ENCODE measurements at places on chromosomes 1 and 21.
A peak's percentile ranks its signal among the peaks of the same experiment; 100 is the strongest.

DNA sequence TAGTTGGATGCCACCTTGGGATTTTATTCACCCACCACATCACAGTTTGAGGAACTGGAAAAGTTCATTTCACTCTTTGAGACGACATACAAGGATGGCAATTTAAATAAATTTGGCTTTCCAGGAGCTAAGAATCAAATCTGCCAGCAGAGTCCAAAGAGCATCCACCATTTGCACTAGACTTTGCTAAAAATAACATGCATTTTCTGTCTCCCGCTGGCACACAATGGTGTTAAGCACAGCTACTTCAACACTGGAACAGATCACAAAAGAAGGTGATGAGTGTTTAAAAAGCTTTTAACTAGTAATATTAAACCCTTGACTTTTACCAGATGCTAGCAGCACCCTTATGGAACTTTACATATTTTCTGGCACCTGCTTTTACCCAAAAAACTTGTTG, 44.6 kb downstream of the MAEL start:
- no peak for DNase-seq

- DNase-seq: peak; percentile 76
These were observed 6.7 kb upstream of the FAM167B start for GRCh38 chr1:32240140-32240951.

GRCh38 chr1:200542162-200542561, 78.4 kb downstream of the KIF14 start:
- no peak for DNase-seq

DNA sequence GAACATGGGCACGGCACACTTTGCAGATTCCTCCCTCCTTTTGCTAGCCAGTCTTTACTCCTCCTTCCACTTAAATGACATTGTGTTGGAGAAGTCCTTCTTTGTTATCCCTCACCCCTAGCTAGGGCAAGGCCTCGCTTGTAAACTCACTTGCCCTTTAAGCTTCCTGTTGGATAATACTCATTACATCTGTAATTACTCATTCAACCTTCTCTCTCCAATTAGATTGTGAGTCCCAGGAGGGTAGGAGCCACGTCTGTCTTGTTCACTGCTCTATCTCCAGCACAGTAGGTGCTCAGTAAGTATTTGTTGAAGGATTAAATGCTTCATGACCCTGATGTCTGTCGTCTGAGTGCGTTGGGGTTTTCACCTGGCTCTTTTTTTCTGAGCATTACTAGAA, 98.7 kb upstream of the USP24 start:
- DNase-seq: peak; percentile 39

DNA sequence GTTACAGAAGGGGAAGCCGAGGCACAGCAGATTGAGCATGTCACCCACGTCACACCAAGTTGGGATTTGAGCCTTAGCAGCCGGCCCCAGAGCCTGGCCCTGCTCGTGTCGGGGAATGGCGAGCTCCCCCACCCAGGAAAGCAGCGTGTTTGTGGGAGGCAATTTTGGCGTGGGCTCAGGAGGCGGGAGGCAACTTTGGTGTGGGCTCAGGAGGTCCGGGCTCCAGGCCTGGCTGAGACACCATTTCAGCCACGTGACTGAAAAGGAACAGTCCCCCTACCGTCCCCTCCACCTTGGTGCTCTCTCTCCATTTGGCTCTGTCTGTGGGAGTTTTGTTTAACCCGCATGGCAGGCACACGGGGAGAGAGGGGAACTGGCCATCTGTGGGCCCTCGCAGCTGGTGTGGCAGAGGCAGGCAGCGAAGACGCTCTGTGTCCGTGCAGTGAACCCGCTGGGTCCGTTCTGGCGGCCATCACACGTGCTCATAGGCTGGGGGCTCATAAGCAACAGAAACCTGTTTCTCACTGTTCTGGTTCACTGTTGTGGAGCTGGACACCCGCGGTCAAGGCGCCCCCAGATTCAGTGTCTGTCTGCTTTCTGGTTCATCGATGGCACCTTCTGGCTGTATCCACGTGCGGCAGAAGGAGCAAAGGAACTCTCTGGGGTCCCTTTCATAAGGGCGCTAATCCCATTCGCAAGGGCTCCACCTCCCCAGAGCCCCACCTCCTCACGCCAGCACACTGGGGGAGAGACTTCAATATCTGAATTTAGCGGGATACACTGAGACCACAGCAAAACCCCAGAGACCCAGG, 110.2 kb downstream of the CRYAA start:
- DNase-seq: no peak

DNA sequence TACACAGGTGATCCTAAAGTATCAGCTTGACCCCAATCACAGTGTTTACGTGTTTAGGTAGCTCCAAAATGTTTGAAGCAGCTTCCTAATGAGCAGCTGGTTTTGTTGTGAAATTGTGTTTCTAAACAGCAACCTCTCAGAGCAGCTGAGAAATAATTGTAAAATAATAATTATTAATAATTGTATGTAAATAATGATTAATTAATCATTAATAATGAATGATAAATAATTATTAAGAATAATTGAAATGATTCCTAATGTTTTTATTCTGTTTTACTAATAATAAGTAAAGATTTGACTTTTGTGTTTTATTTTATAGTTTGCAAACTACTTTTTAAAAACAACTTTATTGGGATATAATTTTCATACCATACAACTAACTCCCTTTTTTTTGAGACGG, 182.2 kb downstream of the URB2 start:
- DNase-seq: no peak

DNA sequence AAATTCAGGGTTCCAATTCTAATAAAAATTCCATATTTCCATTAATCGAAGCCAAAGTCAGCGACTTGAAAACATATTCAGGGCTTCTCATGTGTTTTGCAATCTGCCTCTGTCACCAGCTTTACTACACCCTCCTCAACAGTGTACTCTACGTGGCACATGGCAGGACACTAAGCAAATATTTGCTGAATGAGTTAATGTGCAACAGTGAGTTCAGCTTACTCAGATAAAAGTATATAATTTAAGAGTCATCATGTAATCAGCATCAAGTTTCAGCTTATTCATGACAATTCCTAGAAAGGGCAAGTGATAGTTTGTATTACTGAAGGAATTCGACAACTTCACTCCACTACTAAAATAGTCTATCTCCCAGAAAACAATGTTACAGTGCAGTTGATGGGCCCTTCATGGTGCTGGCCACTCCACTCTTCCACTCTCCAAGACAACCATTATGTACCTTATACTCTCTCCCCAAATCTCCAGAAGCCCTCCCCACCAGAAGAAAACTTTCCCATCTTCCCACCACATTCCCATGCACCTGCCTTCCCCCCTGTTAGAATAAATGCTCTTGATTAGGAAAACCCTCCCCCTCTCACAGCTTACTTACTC, 97.3 kb downstream of the TTLL7 start:
- no peak for DNase-seq

GRCh38 chr1:68329096-68329835, 96.9 kb upstream of the WLS start:
- no peak for DNase-seq

- no peak for DNase-seq
These were observed 151.6 kb downstream of the C1orf94 start for GRCh38 chr1:34328281-34328799.

- DNase-seq: no peak
These were observed 3.2 kb downstream of the PLEKHO1 start for GRCh38 chr1:150152772-150153456.

DNA sequence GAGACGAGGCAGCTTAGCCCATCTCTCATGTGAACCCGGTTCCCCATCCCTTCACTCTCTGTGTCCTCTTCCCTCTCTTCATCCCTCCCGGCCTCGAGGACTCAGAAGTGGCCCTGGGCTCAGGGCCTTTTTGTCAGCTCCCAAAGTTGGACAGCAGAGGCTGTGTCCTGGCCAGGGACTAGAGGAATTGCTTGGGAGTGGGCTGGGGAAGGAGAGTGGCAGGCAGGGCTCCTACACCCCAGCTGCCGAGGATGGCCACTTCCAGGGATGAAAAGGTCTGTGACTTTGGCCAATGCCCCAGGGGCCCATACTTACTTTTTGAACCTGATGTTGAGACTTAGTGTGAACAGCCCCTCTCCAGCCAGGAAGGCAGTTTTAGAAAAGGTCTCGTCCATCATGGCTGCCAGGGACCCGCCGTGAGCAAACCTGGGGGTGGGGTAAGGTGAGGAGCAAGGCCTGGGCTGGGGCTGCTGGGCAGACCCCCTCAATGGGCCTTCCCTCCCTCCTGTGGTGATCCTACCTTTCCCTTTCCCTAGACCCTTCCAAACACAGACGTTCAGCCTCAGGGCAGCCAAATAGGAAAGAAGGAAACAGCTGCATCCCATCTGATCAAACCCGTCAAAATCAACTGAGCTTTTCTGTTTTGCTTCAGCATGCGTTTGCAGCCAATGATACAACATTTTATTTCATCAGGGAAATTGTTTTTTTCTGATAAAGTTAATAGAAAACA, 5.5 kb downstream of the THEM5 start:
- peak; percentile 34 for DNase-seq

DNA sequence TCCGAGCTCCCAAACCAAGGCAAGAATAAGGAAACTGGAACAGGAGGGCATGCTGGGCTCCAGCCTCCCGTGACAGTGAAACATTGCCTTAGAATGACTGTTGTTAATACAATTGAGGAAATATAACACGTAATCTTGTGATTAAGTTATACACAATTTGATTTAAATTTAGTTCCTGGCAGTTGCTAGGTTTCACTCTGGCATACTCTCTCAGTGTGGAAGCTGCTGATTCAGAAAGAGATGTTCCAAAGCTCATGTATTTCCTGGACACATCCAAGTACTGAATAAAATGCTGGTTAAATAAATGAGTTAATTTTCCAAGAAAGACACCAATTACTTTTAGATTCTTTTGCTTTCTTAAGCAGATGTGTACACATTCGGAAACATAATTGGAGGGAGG, 176.1 kb downstream of the GRIK1 start:
- DNase-seq: no peak

GRCh38 chr1:219514728-219515127, 98.2 kb downstream of the ZC3H11B start:
- DNase-seq: no peak

- DNase-seq: no peak
These were observed 171.7 kb downstream of the HUNK start for GRCh38 chr21:32044205-32045180.

DNA sequence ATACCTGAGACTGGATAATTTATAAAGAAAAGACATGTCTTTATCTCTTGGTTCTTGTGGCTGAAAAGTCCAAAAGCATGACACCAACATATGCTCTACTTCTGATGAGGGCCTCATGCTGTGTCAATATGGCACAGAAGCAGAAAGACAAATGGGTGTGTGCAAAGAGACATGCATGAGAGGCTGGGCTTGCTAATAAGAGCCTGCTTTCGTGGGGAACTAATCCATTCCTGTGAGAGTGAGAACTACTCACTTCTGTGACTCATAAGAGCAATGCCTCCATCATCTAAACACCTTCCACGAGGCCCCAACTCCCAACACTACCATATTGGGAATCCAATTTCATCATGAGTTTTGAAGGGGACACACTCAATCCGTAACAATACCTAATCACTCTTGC, 340.0 kb upstream of the DUSP10 start:
- no peak for DNase-seq

GRCh38 chr1:176177764-176178163, 29.3 kb downstream of the COP1 start:
- no peak for DNase-seq

DNA sequence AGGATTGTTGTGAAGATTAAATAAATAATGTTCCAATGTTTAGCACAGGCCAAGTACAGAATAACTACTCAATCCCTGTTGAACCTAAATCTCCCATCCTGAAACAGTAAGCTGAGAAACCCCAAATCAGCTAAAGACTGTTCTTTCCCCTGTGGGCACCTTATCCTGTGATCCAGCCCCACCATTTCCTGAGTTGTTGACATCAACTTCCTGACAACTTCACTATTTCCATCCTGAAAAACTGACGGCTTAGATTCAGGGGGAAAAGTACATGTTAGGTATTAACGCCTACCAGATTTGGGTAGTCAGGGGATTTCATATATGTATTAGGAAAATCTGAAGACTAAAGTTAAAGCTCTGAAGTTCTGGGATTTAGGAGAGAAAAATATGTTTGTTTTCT, 51.7 kb upstream of the PALMD start:
- no peak for DNase-seq

DNA sequence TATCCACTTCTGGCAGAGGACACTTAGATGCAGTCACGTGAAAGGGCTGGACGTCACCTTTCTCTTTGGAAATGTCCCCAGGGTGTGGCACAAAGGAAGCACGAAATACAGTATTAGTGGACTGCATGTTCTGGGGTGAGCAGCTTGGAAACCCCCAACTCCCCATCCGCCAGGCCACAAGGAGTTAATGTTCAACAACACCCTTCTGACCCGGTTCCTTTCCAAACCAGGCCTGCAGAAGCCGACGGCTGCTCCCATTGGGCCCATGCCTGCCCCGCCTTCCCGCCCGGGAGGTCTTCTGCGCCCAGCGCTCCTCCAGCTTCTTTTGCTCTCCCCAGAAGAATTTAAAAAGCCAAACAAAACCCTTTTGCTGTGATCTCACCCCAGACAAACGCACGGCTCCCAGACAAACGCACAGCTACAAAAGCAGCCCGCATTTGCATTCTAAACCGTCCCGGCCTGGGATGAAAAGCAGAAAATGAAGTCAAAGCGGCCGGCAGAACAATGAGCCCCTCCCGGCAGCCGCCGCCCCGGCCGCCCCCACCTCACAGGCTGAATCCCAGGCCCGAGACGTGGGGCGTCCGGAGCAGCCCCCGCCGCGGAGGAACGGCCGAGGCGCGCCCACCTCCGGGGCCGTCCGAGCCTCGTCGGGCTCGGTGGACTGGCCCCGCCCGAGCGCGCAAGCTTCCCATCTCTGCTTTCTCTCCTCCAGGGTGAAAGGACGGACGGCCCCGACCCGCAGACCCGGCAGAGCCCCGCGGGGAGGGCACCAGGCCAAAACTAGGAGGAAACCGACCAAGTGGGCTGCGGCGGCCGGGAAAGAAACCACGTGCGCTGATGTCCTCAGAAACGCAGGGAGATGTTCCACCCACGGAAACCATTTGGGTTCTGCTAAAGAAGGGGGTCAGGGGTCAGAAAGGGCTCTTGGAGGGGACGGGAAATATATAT, 101.9 kb downstream of the PLPP3 start:
- DNase-seq: no peak

DNA sequence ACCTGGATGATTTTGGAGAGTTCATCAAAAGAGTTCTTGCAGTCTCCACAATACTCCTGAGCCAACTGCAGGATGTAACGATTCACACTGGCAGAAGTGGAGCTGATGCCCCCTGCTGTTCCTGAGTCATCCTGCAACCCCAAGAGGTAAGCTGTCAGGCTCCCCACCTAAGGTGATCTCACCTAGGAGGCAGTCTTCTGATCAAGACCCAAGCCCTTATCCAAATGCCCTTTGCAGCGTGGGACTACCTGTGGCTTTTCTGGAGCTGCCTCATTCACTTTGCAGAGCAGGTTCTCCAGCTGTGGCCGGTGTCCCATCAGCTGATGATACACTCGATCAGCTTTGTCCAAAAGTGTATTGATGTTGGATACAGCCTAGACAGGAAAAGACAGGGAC, 96.4 kb downstream of the UBR4 start:
- DNase-seq: peak; percentile 64
